Large intestine (tissue), 12 donors: ENCODE measurements at places on chromosomes 3 and 15. TPM values are rescaled to one million over a fixed set of nuclear protein-coding genes. Genes with fewer than 3 reads are reported as not detected.

The STRA6 gene
- polyA plus RNA-seq: 22.2 TPM

The PEAK1 gene
- polyA plus RNA-seq: 25.7 TPM

The CHRNA7 gene
- 15.8 TPM for polyA plus RNA-seq

GRCh38 chr3:101119535-101119934 lies 126.3 kb upstream of the ABI3BP start:
- no peak for DNase-seq

GRCh38 chr3:124483915-124484470 lies 246.3 kb upstream of the UMPS start:
- no peak for DNase-seq

DNA sequence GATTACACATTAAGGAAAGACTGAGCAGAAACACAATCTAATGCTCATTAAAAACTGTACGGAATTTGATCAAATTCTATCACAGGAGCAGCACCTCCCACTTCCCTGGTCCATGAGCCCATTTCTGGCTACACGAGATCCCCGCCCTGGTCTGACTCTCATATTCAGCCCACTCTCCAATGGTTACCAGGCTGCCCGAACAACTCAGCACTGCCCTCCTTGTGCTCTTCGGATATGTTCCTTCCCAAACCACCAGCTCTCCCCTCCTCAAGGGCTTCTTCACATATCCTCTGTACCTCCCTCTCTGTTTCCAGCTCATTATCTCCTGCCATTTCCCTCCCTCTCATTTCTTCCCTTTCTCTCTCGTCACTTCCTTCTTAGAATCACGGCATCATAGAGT lies 180.5 kb downstream of the RSL24D1 start:
- no peak for DNase-seq

DNA sequence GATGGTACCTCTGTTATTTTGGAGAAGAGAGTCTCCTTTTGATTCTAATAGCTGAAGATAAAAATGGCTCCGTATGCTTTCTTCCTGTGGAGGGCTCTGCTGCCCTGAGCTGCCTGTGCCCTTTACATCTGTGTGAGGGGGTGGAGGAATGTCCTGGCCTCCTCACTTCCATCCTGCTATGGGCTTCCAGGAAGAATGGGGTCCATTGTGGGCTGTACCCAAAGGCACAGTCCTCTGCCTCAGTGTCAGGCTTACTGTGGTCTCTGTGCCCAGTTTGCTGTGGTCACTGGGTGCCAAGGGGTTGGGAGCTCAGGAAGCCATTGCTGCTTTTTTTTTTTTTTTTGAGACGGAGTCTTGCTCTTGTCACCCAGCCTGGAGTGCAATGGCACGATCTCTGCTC lies 14.4 kb downstream of the DAG1 start:
- no peak for DNase-seq

- no peak for DNase-seq
Observed at GRCh38 chr3:112974178-112974517, 755 bp downstream of the CD200R1 start.

DNA sequence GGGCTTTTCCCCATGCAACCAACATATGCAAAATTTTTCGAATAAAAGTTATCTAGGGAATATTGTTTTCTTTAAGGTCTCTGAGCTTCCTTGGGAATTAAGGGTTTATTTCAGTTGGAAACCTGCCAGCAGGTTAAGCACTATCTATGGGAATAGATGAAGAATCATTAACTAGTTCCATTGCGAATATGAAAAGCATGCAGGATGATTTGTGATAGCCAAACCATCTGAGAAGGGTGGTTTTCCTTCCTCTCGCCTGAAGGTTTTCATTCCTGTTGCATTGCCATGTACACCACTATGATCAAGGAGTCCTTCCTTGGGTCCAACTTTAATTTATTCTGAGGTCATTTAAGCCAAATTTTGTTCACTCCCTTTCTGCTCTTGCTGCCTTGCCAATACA lies 184.9 kb downstream of the NR2F2 start:
- peak; percentile 45 for DNase-seq

DNA sequence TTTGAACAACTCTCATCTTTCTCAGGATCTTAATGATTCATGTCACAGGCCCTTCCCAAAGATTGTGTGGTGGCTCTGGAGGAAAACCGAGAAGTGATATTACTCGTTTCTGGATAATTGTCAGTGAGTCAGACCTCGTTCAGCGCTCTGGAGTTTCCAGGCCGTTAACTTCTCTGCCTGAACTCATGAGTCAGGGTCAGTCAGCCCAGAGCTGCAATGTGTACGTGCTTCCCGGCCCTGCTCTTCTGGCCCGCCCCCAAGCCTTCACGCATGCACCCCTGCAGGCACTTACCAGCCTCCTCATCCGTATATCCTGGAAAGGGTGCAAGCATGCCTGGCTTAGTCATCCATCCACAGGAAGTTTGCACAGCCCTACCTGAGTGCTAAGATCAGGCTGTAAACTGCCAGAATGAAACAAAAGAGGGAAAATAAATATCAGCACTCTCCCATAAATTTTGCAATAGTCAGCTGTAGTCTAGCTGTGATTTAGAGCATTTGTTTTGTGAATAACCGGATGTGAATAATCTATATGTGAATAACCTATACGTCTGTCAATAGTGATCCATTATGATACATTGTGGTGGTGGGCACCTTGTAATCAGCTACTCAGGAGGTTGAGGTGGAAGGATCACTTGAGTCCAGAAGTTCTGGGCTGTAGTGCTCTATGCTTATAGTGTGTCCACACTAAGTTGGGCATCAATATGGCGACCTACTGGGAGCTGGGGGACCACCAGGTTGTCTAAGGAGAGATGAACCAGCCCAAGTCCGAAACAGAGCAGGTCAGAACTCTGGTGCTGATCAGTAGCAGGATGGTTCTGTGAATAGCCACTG lies 35.3 kb upstream of the SEMA4B start:
- peak; percentile 98 for DNase-seq

GRCh38 chr3:194273743-194274310 lies 77.3 kb downstream of the CPN2 start:
- DNase-seq: no peak

- no peak for DNase-seq
Observed at GRCh38 chr3:80051602-80051962, 283.8 kb upstream of the ROBO1 start.

DNA sequence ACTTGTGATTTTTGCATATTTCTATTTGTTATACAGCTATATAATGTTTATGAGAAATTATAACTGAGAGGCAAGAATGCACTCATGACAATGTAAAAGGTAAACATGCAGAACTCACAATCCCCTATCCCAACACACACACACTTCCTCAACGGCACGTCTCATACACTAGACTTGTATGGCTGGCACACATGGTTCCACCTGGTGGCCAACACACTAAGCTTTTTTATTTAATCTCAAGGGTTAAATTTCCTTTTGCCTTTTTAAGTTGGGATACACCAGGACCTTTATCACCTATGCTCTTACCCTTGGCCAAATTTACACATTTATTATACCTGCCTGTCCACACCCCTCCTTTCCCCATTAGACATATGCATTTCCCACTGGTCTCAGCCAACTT lies 88.6 kb upstream of the PSMD6 start:
- no peak for DNase-seq

DNA sequence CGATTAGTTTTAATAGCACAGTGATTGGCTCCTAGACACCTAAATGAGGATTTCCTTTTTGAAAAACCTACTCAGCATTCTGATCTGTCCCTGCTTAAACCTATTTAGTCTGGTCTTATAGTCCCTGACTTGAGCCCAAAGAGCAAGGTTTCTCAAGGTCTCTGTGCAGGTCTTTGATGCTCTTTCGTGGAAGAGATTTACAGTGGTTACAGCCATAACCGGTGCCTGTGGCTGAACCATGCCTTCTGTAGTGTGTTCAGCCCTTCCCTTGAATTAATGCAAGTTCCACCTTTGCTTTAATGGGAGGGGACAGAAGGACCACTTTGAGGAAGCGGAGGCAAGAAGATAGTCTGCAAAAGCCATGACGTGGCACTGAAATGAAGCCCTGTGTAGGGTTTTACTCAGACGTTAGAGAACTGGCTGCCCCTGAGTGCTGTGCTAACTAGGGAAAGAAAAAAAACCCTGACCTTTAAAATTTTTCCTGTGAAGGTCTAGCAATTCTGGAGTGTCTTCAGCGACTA lies 43.0 kb downstream of the ZBTB38 start:
- no peak for DNase-seq
